ENCODE measurements at places on chromosomes 4 and X.

- no peak for DNase-seq
These were observed 8.5 kb downstream of the UGT2B7 start for GRCh38 chr4:69104719-69105275.

DNA sequence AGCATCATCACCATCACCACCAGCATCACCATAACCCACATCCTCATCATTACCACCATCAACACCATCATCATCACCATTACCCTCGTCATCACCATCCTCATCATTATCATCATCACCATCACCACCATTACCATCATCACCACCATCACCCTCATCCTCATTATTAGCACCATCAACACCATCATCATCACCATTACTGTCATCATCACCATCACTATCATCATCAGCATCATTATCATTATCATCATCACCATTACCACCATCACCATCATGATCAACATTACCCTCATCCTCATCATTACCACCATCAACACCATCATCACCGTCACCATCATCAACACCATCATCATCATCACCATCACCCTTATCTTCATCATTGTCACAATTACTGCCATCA is 51.7 kb downstream of the HTRA3 start:
- no peak for DNase-seq

DNA sequence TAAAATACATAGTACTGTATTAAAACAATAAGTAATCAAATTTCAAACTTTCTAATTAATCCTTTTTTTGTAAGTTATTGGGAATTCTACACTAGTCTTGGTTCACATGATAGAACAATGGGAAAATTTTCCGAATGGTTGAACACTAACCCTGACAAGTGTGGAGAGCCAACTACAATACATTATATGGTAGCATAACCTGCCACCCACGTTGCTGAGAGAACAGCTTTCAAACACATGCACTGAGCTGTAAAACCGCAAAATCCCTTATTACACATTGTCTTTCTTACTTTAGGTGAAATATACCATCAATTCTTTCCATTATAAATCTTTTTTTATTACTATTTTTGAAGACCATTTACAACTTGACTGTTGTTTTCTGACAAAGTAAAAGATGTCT is 54.7 kb downstream of the ANAPC10 start:
- DNase-seq, result no peak

DNA sequence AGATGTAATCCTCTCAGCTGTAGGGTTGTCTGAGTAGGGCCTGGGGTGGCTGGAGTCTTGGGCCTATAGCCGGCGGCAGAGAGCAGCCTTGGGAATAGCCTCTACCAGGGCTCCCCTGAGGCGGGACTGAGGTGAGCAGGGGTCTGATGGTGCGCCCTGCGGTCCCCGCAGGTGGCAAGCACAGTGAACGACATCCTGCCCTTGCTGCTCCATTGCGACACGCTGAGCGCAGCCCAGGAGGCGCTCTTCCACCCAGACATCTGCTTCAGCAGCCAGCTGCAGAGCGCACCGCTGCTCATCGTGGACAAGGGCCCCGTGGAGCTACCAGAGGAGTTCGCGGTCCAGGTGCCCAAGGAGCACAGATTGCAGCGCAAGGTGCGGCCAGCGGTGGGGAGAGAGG is 317.0 kb downstream of the ADGRL3 start:
- DNase-seq, result no peak

- DNase-seq, result no peak
These were observed 156.9 kb downstream of the NLGN4X start for GRCh38 chrX:6071731-6072130.

GRCh38 chrX:5632061-5632614 is 596.5 kb downstream of the NLGN4X start:
- no peak for DNase-seq

GRCh38 chr4:20825505-20825904 is 125.2 kb downstream of the PACRGL start:
- DNase-seq, result no peak
